Epithelial cell of proximal tubule (primary cell): ENCODE measurements at places on chromosomes 4 and X.

DNA sequence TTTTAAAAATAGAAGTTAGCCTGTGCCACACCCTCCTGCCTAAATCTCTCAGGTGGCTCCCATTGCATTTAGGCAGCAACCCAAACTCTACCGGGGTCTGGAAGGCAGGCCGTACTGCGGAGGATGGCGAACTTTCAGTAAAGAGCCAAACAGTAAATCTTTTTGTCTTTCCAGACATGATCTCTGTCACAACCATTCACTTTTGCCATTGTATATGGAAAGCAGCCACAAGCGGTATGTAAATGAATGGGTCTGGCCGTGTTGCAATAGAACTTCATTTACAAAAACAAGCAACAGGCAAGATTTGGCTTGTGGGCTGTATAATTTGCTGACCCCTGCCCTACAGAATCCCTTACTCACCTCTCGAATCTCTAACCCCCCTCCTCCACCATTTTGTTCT is 3.3 kb downstream of the RADX start:
- no peak for DNase-seq

DNA sequence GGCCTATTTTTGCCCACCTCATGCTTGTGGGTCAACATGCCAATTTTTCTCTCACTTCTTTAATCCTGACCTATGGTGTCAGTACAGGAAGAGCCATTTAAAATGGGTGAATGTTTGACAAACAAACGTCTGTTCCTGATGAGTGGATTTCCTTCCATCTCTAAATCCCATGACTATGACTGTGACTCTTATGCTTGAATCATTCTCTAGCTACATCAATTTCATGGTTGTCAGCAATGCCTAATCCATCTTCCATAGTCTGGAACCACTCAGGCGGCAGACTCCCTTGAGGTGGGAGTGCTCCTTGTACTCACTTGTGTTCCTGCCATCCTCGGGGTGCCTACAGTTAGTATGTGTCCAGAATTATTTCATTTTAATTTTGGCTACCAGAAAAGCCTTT is 194.9 kb upstream of the RPS6KA3 start:
- peak; percentile 81 for DNase-seq

GRCh38 chrX:46444011-46444410 is 101.2 kb downstream of the ZNF674 start:
- DNase-seq = peak; percentile 74

DNA sequence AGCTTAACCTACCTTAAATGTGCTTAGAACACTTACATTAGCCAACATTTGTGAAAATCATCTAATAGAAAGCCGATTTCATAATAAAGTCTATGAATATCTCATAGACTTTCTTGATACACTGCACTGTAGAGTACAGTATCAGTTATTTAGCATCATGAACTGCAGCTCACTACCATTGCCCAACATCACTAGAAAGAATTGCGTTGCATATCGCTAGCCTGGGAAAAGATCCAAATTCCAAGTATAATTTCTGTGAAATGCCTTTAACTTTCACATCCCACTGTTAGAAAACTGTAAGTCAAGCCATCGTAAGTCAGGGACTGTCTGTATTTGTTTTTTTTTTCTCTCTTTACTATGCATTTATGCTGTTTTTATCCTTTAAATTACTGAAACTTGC is 918.6 kb upstream of the PABPC4L start:
- DNase-seq = no peak

- DNase-seq = no peak
Measured at GRCh38 chr4:150976478-150977118, 38.5 kb downstream of the LRBA start.

GRCh38 chrX:9997524-9997923 is 30.4 kb downstream of the CLDN34 start:
- DNase-seq = no peak
